Hepatocyte (in vitro differentiated cells): ENCODE measurements at places on chromosomes 3 and 15. TPM values are rescaled to one million over a fixed set of nuclear protein-coding genes. Genes with fewer than 3 reads are reported as not detected.

DNA sequence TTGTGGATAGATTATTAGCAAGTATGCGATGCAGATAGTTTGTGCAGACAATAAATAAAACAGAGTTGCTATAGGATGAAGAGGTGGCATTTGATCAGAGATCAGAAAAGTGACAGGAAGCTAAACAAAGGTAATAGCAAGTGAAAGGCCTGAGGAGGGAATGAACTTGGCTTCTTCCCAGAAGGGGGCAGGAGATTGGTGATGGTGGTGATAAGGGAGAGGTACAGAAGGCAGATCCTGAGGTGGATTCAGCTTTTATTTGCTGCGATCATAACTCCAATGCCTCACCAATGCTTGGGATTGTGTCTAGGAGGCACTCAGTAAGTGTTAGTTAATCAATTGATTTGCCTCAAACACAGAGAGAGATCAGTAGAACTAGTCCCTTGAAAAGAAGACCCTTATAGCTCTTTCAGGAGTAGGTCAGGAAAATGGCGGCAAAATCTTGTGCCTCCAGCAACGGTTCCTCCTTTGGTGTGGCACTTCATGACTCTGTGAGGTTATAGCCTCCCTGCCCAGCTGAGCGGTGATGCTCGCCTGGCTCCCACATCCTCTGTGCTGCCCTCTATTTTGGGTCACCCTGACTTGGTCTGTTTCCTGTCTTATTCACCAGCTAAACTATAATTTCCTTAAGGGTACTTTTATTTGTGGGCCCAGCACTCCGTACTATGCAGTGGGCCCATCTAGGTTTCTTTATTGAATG, 37.5 kb downstream of the TGFBR2 start:
- H3K27me3 ChIP-seq = no peaks in the 10 kb centered on the region
- no peak overlapping the region for H3K27ac ChIP-seq
- no peak for DNase-seq

The TPRG1 gene
- polyA plus RNA-seq = 1.2 TPM in 1 of 2 replicates, not detected in the other

The FRMD4B gene
- 10.8 and 12.1 TPM in 2 replicates for polyA plus RNA-seq

GRCh38 chr3:194687638-194688199, 2.0 kb downstream of the FAM43A start:
- DNase-seq = peak; percentile 87
- peaks cover 12% of the 10 kb centered on the region for H3K27me3 ChIP-seq
- H3K36me3 ChIP-seq = no peaks in the 10 kb centered on the region
- peaks cover 48% of the 10 kb centered on the region for H3K4me1 ChIP-seq
- peak overlapping the region; percentile 83 for H3K27ac ChIP-seq

- peak; percentile 18 for DNase-seq
- H3K27me3 ChIP-seq = no peaks in the 10 kb centered on the region
- H3K4me3 ChIP-seq = no peak overlapping the region
- H3K36me3 ChIP-seq = no peaks in the 10 kb centered on the region
Observed at GRCh38 chr3:10627884-10628572, 122.6 kb upstream of the ATP2B2 start.

GRCh38 chr3:62261736-62262135, 111.6 kb downstream of the FEZF2 start:
- H3K36me3 ChIP-seq = peaks cover 5% of the 10 kb centered on the region
- H3K4me3 ChIP-seq = no peak overlapping the region
- no peaks in the 10 kb centered on the region for H3K27me3 ChIP-seq
- DNase-seq = no peak
- no peaks in the 10 kb centered on the region for H3K4me1 ChIP-seq

GRCh38 chr3:46667061-46667621, 26.3 kb downstream of the ALS2CL start:
- no peak overlapping the region for H3K27ac ChIP-seq
- DNase-seq = no peak
- H3K27me3 ChIP-seq = no peaks in the 10 kb centered on the region
- H3K36me3 ChIP-seq = no peaks in the 10 kb centered on the region
- peaks cover 17% of the 10 kb centered on the region for H3K4me1 ChIP-seq

The STAB1 gene
- 3.0 and 4.0 TPM in 2 replicates for polyA plus RNA-seq

The ZIC4 gene
- polyA plus RNA-seq = not detected in 2 replicates

GRCh38 chr3:46277476-46277875, 35.2 kb downstream of the CCR3 start:
- DNase-seq = no peak
- no peaks in the 10 kb centered on the region for H3K27me3 ChIP-seq
- no peak overlapping the region for H3K4me3 ChIP-seq
- no peaks in the 10 kb centered on the region for H3K4me1 ChIP-seq
- no peaks in the 10 kb centered on the region for H3K36me3 ChIP-seq
- no peak overlapping the region for H3K27ac ChIP-seq

The IL5RA gene
- polyA plus RNA-seq = not detected in 2 replicates

DNA sequence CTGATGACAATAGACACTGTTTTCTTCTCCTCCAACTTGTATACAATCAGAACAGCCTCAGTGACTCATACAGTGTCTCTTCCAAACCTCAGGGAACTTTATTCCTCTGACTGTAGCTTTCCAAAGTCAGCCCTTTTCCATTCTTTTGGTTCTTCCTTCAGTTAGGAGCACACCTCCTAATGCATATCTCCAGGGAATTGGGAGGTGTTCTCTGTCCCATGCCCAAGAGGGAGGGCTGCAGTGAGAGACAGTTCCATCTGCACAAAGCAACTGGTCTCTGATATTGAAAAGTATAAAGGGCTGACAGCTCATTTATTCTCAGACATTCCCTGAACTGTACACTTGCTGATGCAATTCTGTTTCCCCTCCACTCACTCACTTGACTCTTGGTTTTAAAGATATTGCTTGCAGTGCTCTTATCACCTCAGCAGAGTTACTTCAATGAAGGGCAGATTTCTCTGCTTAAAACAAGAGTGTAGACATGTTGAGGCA, 337.8 kb upstream of the TBC1D5 start:
- no peaks in the 10 kb centered on the region for H3K27me3 ChIP-seq
- H3K4me1 ChIP-seq = no peaks in the 10 kb centered on the region

The SEC22A gene
- 13.9 and 16.0 TPM in 2 replicates for polyA plus RNA-seq

- H3K27me3 ChIP-seq = no peaks in the 10 kb centered on the region
- DNase-seq = no peak
- H3K36me3 ChIP-seq = no peaks in the 10 kb centered on the region
- H3K4me3 ChIP-seq = no peak overlapping the region
- no peaks in the 10 kb centered on the region for H3K4me1 ChIP-seq
- H3K27ac ChIP-seq = no peak overlapping the region
Observed at GRCh38 chr3:109355625-109356441, 18.5 kb upstream of the DPPA4 start.

The RBPMS2 gene
- 17.0 and 18.0 TPM in 2 replicates for polyA plus RNA-seq

- no peak for DNase-seq
- no peaks in the 10 kb centered on the region for H3K36me3 ChIP-seq
- no peak overlapping the region for H3K27ac ChIP-seq
- H3K4me3 ChIP-seq = no peak overlapping the region
- H3K4me1 ChIP-seq = no peaks in the 10 kb centered on the region
Observed at GRCh38 chr3:111667170-111667569, 72.0 kb upstream of the ZBED2 start.

DNA sequence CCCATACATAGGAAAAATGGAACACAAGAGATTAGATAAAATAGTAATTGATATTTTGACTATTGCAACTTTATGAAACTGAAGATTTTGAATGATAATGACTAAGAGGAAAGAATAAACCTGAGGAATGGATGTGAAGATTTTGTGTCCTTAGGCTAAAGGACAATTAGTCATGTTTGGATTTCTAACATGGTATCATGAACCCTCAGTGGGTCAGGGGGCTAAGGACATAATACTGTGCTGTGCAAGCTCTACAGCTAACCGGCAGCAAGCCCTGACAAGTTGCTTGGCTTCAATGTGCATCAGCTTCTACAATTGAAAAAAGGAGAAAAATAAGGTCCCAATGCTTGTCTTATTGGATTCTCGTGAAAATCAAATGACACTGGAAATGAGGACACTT, 491.0 kb downstream of the MECOM start:
- H3K4me3 ChIP-seq = no peak overlapping the region
- DNase-seq = no peak
- no peaks in the 10 kb centered on the region for H3K27me3 ChIP-seq
- no peaks in the 10 kb centered on the region for H3K36me3 ChIP-seq

DNA sequence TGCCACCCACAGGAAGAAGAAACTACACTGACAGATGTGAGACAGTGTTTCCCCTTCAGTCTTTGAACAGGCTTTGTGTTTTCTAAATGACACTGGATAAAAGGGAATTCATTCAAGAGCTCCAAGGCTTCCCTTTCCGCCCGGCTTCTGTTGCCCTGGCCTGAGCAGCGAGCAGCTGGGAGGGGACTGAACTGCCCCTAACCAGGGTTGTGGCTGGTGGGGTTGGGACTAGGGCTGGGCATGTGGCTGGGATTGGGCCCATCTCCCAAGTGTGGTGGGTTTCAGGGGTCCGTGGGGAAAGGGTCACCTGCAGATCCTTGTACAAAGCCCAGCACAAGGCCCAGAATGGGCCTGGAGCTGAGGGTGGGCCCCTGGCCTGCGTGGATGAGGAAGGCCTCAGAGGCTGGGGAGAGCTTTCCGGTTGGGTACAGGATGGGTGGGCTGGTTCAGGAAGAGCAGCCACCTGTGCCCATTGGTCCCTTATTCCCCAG, 10.4 kb downstream of the VILL start:
- H3K36me3 ChIP-seq = no peaks in the 10 kb centered on the region
- DNase-seq = no peak
- no peak overlapping the region for H3K4me3 ChIP-seq

- peaks cover 10% of the 10 kb centered on the region for H3K4me1 ChIP-seq
- DNase-seq = peak; percentile 42
- no peak overlapping the region for H3K27ac ChIP-seq
- H3K4me3 ChIP-seq = peak overlapping the region; percentile 2
- H3K36me3 ChIP-seq = no peaks in the 10 kb centered on the region
- no peaks in the 10 kb centered on the region for H3K27me3 ChIP-seq
Observed at GRCh38 chr3:155676252-155676981, 68.5 kb downstream of the PLCH1 start.

DNA sequence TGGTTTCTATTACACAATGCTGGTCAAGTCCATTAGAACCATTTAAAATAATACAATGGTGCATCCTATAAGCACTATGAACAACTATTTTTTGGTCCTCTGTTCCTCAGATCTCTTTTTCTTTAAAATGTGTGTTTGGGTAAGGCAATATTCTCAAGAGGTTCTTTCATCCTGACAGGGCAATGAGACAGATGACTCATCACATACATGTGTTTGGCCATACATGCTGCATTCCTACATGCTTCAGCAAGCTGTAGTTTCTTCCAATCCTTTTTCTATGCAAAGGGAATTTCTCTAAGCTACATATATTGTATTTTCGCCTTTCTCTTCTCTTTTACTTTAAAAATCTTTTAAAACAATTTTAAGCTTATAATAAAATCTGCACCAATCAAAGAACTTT, 52.7 kb downstream of the OTOL1 start:
- no peak overlapping the region for H3K4me3 ChIP-seq
- H3K4me1 ChIP-seq = peaks cover 7% of the 10 kb centered on the region
- no peak overlapping the region for H3K27ac ChIP-seq
- no peaks in the 10 kb centered on the region for H3K36me3 ChIP-seq
- DNase-seq = no peak
- no peaks in the 10 kb centered on the region for H3K27me3 ChIP-seq

The SLC6A11 gene
- 1.6 and 1.7 TPM in 2 replicates for polyA plus RNA-seq

DNA sequence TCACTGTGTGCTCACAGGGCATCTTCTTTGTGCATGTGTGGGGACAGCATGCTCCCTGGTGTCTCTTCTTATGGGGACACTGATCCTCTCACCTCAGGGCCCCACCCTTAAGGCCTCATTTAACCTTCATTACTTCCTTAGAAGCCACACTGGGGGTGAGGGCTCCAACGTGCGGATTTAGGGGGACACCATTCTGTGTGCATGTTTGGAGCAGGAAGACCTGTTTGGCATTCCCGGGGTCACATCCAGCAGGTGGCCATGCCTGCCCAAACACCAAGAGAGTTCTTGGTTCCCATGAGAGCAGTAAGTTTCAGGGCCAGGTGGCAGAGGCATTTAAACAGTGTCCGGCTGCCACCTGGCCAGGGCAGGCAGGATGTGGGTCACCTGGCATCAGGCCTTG, 24.8 kb downstream of the PRR20G start:
- no peaks in the 10 kb centered on the region for H3K4me1 ChIP-seq
- H3K27ac ChIP-seq = no peak overlapping the region
- no peaks in the 10 kb centered on the region for H3K27me3 ChIP-seq
- no peak overlapping the region for H3K4me3 ChIP-seq
- DNase-seq = no peak
- H3K36me3 ChIP-seq = no peaks in the 10 kb centered on the region

DNA sequence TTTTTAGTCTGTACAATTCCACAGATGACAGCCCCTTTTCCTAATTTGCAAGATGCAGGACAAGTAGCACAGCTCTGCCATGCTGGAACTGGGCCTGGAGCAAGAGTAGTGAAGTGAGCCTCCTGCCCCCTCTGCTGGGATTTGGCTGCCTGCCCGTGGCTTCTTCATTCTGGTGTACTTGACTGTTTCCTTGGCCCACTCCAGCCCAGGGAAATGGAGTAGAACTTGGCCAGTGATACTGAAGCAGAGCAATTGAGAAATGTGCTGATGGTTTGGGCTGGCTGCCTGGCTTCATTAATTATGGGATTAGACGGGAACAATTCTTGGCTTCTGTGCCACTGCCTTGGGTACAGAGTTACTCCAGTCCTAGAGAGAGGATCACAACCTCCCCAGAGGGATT, 2.8 kb downstream of the GPD1L start:
- H3K36me3 ChIP-seq = no peaks in the 10 kb centered on the region
- H3K27me3 ChIP-seq = no peaks in the 10 kb centered on the region
- H3K4me1 ChIP-seq = peaks cover 20% of the 10 kb centered on the region
- no peak overlapping the region for H3K27ac ChIP-seq
- peak; percentile 46 for DNase-seq

DNA sequence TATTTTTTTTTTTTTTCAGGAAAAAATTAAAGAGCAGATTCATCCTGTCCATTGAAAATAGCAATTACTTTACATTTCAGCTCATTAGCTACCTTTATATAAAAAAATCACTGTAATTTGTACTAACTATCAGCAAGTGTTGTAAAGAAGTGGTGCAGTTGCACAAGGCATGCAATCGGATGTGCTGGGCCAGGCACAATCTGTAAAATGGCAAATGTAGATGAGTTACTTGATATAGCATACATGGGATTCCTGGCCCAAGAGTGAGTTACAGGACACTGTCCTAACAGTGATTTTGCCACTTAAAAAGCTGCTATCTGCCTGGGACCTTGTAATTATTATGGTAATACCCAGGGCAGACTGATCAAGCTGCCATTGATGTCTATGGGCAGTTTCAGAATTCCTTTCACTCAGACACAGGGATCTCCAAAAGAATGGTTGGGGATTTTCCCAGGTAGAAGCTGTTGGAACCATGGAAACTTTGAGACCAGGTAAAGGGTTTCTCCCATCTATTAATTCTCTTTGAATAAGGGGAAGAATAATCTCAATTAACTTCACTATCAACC, 182.2 kb upstream of the ICE2 start:
- H3K27me3 ChIP-seq = no peaks in the 10 kb centered on the region
- DNase-seq = no peak
- H3K4me1 ChIP-seq = no peaks in the 10 kb centered on the region
- no peak overlapping the region for H3K4me3 ChIP-seq

GRCh38 chr15:70420948-70421482, 323.3 kb upstream of the TLE3 start:
- H3K4me1 ChIP-seq = no peaks in the 10 kb centered on the region
- DNase-seq = no peak
- H3K27me3 ChIP-seq = peaks cover 8% of the 10 kb centered on the region
- no peak overlapping the region for H3K4me3 ChIP-seq
- H3K36me3 ChIP-seq = no peaks in the 10 kb centered on the region

- H3K4me1 ChIP-seq = peaks cover 4% of the 10 kb centered on the region
- no peaks in the 10 kb centered on the region for H3K36me3 ChIP-seq
- DNase-seq = no peak
- no peak overlapping the region for H3K4me3 ChIP-seq
Observed at GRCh38 chr3:108008106-108008505, 82.7 kb downstream of the CD47 start.
